ENCODE measurements at places on chromosomes 7 and 10.

DNA sequence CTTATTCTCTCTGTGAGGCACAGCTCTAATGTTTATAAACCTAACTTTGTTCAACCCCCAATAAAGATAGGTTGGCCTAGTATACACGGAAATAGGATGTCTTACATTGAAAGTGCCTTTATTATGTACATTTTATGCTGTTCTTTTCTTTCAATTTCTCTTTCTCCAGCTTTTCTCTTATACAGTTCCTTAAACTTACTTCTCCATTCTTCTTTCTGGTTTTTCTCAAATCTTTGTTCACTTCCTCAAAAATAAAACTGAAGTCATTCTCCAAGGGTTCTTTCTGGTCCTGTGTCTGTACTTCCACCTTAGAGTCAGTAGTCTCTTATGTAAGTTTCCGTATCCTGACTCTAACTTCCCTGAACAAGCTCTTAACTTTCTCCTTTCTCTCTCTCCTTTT lies 29.2 kb upstream of the NAMPT start:
- no peak for DNase-seq

DNA sequence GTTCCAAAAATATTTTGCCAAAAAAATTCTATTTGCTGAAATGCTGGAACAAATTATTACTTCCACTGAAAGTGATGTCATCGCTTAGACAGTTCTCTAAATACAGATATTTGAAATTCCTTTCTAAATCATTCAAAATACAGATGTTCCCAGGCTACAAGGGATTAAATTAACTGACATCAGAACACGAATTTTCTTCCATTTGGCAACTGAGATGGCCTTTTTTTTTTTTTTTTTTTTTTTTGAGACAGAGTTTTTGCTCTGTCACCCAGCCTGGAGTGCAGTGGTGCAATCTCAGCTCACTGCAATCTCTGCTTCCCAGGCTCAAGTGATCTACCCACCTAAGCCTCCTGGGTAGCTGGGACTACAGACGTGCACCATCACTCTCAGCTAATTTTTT lies 57.0 kb downstream of the P4HA1 start:
- DNase-seq = no peak

- DNase-seq = peak; percentile 33
These were observed 74.1 kb downstream of the VIPR2 start for GRCh38 chr7:159070431-159071148.

DNA sequence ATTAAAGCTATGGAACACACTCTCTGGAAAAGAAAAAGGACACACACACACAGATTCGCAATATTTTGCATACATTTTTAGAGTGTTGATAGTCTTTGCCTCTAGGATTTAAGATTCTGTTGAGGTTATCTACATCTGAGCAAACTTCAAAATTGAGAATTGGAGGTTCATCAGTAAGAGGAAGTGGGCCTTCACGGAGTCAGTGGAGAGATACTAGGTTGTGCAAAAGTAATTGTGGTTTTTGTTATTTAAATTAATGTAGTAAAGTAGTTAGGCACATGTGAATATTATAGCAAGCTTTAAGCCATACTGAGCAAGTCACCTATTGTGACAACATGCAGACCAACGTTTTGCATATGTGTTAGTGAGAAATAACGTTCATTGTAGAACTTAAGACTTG lies 19.8 kb upstream of the NXPH1 start:
- DNase-seq = no peak

DNA sequence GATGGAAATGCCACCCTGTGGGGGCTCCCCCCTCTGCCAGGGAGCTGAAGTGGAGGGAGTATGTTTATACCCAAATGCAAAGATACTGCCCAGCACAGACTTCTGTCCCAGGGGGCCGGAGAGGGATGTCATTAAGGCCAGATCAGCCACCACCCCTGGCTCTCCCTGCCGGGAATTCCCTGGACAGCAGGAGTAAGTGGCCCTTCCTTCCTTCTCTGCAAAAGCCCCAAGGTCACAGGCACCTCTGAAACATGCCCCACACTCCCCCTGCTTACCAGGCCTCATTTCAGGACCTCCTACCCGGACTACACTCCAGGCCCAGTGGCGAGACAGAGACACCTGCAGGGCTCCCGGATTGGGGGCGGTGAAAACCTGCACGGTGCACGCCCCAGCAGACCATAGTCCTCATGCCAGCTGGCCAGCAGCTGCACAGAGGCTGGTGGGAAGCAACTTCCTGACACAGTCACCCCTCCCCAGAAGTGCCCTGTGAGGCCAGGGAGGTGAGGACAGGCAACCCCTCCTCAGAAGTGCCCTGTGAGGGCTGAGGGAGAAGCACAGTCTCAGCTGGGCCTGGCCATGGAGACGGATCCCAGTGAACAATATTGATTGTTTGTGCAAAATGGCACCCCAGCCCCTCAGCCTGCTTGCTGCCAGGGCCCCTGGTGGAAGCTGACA lies 33.0 kb upstream of the RET start:
- no peak for DNase-seq

DNA sequence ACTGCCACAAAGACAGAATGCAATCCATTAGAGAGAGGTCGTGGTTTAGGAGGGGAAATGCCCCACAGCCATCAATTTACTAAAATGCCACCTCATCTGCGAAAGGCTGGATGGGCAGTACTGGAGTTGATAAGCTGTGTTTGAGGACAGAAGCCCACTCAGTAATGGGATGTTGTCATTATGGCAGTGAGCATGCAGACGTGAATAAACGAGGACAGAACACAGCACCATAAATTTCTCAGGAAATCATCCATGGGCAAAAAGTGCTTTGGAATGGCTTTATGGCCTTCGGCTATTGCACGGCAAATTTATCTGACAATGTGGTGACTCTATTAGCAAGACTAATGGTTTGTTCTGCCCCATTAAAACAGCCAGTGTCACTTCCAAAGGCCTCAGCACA lies 15.9 kb upstream of the C10orf53 start:
- DNase-seq = no peak

DNA sequence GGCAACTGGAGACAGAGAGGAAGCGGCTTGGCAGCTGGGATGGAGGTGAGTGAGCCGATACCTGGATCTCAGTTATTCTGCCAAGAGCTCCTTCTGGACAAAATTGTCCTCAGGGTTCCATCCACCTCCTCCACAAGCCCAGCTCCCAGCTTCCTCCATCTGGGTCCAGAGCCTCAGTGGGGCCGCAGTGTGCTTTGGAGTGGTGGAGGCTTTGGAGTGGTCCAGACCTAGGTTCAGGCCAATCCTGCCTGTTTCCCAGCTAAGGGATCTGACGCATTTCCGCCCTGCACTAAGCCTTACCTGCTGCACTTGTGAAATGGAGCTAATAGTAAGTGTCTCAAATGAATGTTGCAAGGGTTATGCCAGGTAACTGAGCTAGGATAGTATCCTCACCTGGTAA lies 355.7 kb upstream of the SHH start:
- no peak for DNase-seq

- DNase-seq = no peak
These were observed 127.6 kb downstream of the SFMBT2 start for GRCh38 chr10:7283246-7283645.

- peak; percentile 97 for DNase-seq
These were observed 470 bp upstream of the NAMPT start for GRCh38 chr7:106285051-106285854.

- DNase-seq = no peak
These were observed 317.4 kb downstream of the KIF20B start for GRCh38 chr10:90018819-90019218.

GRCh38 chr7:31500656-31501055 lies 13.2 kb upstream of the ITPRID1 start:
- no peak for DNase-seq

- no peak for DNase-seq
These were observed 354.5 kb downstream of the FGFR2 start for GRCh38 chr10:121243609-121244241.

- DNase-seq = no peak
These were observed 590.3 kb upstream of the SORCS1 start for GRCh38 chr10:107754814-107755213.

DNA sequence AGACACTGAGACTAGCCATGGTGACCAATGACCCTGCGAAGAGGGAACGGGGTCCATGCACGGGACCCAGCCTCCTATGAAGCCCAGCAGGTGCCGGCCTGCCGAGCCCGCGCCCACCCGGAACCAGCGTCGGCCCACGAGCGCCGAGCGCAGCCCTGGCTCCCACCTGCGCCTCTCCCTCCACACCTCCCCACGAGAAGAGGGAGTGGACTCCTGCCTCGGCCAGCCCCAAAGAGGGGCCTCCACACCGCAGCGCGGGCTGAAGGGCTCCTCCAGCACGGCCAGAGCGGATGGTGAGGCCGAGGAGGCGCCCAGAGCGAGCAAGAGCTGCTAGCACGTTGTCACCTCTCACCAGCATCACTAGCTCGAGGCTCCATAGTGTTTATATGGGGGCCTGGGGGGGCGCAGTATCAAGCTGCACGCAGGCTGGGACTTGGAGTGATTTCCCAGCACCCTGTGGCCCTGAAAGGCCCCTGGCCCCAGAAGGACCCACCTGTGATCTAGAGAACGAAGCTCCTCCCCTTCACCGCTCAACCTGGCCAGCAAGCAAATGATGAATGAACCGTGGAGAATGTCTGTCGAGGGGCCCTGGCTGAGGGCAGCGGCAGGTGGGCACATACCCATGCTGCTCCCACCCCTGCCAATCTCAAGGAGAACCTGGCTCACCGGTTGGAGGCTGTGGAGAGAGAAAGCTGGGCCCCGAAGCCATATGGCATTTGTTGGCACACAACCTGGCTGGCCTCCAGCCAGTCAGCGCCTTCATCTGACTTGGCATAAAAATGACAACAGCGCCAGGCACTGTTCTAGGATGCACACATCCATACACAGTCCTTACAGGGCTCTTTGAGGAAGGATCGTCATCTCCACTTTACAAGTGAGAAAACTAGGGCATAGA lies 30.7 kb downstream of the GHRHR start:
- DNase-seq = no peak

DNA sequence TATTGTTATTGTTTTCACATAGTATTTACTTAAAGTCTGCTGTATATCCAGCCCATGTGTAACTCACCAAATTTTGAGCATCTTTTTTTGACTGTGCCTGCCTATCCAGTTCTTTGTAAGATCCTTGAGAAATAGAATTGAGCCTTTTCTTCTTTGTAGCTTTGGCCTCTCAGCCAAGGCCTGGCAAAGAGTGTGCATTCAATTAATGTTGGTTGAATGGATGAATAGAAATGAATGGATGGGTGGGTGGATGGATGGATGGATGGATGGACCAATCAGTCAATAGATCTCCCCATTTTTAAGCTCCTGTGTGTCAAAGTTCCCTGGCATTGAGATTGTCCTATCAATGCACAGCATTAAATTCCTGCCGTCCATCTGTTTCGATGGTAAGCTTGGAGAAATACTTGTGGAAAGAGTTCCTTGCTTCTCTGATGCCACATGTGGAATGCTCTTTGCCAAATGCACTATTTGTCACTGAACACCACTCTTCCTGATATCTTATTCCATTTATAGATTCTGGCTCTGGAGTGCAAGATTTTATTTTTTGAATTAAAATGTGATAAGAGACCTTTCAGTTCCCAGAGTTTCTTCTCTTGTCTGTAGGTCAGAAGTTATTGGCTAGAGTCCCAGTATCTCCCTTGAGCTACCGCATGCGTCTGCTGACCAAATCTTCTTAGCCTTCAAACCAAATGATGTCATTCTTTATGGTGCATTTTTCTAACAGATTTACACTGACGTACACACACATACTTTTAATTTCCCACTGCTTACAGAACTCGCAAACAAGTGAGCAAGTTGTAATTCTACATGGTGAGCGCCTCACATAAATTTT lies 20.7 kb upstream of the ADRB1 start:
- no peak for DNase-seq

DNA sequence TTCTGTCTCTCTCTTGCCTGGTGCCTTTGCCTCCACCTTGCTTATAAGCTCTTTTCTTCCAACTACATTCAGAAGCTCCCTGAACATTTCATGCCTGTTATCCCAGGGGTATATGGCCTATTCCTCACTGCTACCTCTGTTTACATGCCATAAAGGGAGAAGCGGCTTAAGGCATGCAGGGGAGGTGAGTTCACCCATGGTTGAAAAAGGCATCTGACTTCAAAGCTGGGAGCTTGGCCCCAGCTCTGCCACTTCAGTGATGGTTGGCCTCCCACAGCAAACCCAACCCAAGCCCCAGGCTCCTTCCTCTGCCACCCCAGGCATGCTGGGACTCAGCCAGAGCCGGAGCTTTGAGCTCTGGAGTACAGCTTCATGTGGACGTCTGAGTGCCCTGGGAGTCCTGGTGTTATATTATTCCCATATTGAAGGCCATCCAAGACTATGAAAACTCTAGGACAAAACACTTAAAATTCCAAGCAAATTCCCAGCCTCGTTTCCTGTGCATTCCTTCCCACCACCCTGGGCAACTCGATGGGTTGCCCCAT lies 468.6 kb upstream of the ZMIZ1 start:
- no peak for DNase-seq

- DNase-seq = no peak
These were observed 42.2 kb upstream of the TCF7L2 start for GRCh38 chr10:112907893-112908292.

DNA sequence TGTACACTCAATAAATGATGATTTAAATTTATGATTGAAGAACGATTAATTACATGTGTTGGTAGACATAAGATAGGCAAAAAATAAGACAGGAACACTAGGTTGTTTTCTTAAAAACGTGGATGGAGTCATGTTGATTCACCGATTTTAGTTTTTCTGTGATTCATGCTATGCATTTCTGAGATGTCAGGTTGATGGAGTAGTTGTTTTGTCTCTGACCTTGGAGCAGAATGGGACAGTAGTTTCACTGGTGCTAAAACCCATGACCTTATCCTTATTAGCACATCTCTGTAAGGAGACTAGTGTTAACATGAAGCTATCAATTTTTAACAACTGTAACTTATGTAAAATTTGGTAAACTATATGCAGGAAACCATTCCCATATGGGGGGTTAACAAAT lies 611.6 kb upstream of the FZD8 start:
- DNase-seq = no peak

GRCh38 chr10:87534173-87534858 lies 29.6 kb downstream of the MINPP1 start:
- DNase-seq = peak; percentile 32

- DNase-seq = no peak
These were observed 598 bp upstream of the AMZ1 start for GRCh38 chr7:2687338-2687869.

GRCh38 chr10:125399289-125399688 lies 238.9 kb upstream of the CTBP2 start:
- no peak for DNase-seq

GRCh38 chr10:63200431-63200830 lies 67.3 kb downstream of the NRBF2 start:
- no peak for DNase-seq

GRCh38 chr10:49592726-49593563 lies 17.2 kb upstream of the SLC18A3 start:
- peak; percentile 77 for DNase-seq

- no peak for DNase-seq
These were observed 19.3 kb downstream of the FOXI2 start for GRCh38 chr10:127756264-127756663.

GRCh38 chr7:2980401-2981102 lies 63.1 kb downstream of the CARD11 start:
- DNase-seq = no peak

Data from GM20000 (cell line).